ENCODE measurements at places on chromosomes 1 and 21. TPM values are rescaled to one million over a fixed set of nuclear protein-coding genes. Genes with fewer than 3 reads are reported as not detected.

Gene HHAT
- total RNA-seq, result 0.46 TPM

- peak; percentile 37 for DNase-seq
Measured at GRCh38 chr1:86546787-86547221, at the start of gene CLCA4. Gene CLCA4 (plus strand): TSS chr1:86547078. CDS start chr1:86547120, 42 bp downstream.

DNA sequence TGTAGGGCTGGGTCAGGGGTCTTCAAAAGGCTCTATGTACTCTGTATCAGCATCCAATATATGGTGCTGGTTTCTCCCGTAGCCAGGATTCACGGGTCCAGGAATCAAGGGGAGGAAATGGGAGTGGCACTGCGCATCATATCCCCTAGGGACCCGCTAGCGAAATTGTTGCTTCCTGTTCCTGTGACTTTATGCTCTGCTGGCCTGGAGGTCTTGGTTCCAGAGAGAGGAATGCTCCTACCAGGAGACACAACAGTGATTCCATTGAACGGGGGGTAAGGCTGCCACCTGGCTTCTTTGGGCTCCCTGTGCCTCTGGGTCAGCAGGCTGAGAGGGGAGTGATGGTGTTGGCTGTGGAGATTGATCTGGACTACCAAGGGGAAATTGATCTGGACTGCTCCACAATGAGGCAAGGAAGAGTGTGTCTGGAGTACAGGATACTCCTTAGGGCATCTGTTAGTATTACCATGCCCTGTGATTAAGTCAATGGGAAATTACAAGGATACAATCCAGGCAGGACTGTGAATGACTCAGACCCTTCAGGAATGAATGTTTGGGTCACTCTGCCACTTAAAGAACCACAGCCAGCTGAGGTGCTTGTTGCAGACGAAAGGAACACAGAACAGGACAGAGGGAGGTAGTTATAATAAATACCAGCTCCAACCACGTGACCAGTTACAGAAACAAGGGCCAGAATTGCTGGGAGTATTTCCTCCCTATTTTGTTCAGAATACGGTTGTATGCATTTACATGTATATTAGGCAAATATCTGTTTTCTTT lies 10.2 kb downstream of the SPSB1 start:
- peak; percentile 66 for DNase-seq

DNA sequence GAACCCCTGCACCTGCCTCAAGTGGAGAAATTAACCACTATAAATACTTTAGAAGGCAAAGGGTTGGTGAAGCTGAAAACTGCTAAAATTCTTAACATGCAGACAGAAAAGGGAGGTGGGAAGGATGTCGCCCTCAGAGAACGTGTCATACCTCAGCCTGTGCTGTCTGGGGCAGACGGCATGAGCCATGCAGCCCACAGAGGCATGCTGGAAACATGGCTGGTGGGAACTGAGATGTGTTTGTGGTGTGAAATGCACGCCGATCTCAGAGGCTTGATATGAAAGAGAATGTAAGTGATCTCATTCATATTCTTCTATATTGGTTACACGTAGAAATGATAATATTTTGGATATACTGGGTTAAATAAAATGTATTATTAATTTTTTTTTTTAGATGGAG lies 16.3 kb downstream of the AGPAT3 start:
- DNase-seq, result no peak

GRCh38 chr21:42782723-42783242 lies 96.6 kb downstream of the WDR4 start:
- no peak for DNase-seq

GRCh38 chr1:226977643-226978431 lies 37.7 kb downstream of the COQ8A start:
- no peak for DNase-seq

DNA sequence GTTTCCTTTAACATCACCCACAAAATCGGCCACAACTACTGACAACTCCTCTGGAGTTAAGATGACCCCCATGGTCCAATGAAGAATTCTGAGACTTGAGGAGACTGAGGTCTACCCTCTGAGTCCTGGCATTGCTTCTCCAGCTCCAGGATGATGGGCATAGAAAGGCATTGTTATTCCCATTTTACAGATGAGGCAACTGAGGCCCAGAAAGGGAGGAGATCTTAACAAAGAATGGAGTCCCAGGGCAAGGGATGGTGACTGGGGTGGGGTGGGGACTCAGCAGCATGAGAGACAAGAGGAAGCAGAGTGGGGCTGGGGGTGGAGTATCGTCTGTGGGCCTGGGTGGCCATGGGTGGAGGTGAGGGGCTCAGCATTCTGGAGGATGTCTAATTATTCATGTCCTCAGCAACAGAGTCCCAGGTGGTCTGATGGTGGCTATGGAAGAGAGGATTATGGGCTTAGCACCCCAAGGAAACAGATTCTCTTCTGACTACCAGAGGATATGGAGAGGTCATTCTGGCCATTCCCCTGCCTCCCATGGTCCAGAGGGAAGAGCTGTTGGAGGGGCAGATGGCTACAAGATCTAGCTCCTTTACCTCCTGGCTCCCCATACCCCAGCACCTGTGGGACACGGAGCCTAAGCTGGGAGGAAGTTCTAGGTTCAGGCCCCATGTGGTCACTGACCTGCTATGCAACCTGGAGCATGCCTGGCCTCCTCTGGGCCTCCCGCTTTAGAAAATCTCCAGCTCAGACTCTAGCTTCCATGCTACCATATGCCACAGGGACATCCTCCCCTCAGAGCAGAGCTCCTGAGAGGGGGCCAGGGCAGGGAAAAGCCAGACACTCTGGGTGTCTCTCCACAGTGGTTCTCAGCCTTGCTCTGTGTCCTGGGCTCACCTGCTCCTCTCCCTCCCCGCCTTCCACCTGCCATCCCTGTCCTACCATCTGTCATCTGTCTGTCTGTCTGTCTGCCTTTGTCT lies 37.4 kb upstream of the DMBX1 start:
- no peak for DNase-seq

DNA sequence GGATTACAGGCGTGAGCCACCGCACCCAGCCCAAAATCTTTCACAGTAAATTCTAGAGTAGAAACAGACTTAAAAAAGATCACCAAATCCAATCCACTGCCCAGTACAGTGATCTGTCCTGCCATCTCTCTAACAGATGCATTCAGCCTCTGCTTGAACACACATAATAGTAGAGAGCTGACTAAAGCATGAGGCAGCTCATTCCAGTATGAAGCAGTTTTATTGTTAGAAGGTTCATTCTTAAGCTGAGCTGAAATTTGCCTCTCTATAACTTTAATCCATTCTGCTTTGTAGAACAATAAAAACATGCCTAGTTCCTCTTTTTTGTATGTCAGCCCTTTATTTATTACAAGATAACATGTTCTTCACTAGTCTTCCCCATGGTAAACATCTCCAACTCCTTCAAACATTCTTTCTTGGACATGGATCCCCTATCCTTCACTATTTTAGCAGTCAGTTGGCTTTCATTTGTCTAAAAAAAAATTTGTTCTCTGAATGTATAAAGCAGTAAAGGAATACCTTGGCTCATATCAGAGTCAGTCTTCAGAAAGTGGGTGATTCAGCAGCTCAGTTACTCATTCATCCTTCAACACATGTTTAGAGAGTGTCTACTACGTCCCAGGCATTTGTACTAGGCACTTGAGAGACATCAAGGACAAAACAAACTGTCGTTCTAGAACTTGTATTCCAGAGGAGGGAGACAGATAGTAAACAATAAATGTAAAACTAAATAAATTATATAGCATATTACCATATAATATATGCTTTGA lies 10.7 kb upstream of the PTBP2 start:
- DNase-seq, result no peak

Gene VCAM1
- total RNA-seq, result not detected

Gene HES3
- total RNA-seq, result not detected

GRCh38 chr1:44553771-44554170 lies 120.5 kb downstream of the TMEM53 start:
- peak; percentile 29 for DNase-seq

Gene CHRM3
- 8.8 TPM for total RNA-seq

DNA sequence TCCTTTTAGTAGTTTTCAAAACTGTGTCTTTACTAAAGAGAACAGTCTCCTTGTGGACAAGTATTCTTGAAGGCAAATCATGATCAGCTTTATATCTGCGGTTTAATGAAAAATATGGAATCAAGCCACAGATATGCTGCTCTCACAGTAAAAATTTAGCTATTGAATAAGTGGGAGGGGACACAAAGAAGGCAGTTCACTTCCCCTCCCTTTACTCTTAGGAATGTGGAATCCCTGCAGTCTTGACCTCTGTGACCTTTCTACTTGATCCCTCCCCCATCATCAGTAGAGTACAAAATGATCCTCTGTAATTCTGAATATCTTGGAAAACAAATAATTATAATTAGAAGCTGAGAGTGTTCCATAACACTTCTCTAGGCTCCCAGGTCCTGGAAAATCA lies 136.7 kb upstream of the HOOK1 start:
- DNase-seq, result no peak

Gene GPR37L1
- 0.69 TPM for total RNA-seq

- DNase-seq, result no peak
Measured at GRCh38 chr1:13813398-13814012, 113.5 kb downstream of the PRDM2 start.

Gene USH2A
- not detected for total RNA-seq

GRCh38 chr1:168917796-168918195 lies 188.7 kb upstream of the ATP1B1 start:
- no peak for DNase-seq

DNA sequence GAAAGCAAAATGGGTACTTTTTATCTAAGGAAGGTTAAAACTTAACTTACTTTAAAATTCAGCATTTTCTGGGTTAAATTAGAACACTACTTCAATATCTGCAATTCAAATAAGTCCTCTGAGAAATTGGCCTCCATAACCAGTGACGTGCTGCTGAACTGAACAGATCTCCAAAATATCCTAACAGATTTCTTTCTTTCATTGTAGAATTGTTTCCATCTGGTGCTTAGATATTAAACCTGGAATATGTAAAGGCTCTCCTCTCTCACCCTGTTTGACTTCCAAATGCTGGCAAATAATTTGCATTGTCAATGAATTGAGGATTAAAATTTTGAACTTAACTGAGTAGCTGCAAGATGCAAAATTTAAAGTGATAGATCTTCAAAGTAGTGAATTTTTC lies 316.9 kb upstream of the CXADR start:
- DNase-seq, result no peak

DNA sequence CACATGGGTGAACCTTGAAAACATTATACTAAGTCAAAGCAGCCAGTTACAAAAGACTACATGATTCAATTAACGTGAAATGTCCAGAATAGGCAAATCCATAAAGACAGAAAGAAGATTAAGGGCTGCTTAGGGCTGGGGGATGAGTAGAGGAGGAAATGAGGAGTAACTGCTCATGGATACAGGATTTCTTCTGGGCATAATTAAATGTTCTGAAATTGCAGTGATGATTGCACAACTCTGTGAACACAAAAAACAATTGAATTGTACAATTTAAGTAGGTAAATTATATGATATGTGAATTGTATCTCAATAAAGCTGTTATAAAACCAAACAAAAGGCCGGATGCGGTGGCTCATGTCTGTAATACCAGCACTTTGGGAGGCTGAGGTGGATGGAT lies 52.2 kb downstream of the RERE start:
- DNase-seq, result no peak

- no peak for DNase-seq
Measured at GRCh38 chr1:219582865-219583264, 30.0 kb downstream of the ZC3H11B start.

GRCh38 chr21:35066824-35067223 lies 17.7 kb upstream of the RUNX1 start:
- DNase-seq, result no peak

Gene TFF1
- 4.6 TPM for total RNA-seq

DNA sequence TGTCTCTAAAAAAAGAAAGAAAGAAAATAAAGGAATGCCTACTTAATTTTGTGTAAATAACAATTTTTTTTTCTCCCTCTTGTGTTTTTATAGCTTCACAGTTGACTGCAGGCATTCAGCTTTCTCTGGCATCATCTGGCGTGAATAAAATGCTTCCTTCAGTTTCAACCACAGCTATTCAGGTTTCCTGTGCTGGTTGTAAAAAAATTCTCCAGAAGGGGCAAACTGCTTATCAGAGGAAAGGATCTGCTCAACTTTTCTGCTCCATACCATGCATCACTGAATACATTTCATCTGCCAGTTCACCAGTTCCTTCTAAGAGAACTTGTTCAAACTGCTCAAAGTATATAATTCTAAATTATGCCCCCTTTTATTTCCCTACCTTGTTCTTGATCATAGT lies 18.0 kb downstream of the ZMYM1 start:
- DNase-seq, result no peak

Gene KLHDC9
- total RNA-seq, result 3.8 TPM

Gene SYCP1
- not detected for total RNA-seq

Gene MRPL24
- 115 TPM for total RNA-seq

GRCh38 chr1:43531107-43531905 lies 623 bp downstream of the PTPRF start:
- DNase-seq, result no peak

GRCh38 chr1:40620586-40621210 lies 44.8 kb downstream of the RIMS3 start:
- DNase-seq, result no peak

Gene LCE1C
- not detected for total RNA-seq

DNA sequence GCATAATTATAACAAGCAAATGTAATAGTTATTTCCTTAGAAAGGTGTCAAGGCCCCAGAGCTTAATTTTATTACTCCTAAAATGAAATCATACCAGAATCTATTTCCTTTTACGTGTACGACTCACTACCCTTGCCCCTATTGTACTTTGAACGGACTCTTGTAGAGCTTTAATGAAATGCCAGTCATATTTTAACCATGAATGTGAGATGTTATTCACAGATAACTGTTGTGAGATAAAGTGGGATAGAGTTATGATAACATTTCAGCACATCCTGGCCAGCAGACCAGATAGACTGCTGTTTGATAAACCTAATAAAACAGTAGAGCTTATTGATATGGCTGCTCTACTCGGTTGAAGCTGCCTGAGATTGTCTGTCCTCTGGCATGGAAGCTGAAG lies 500.8 kb upstream of the PBX1 start:
- peak; percentile 11 for DNase-seq

GRCh38 chr1:29836651-29837646 lies 600.6 kb downstream of the PTPRU start:
- no peak for DNase-seq

- no peak for DNase-seq
Measured at GRCh38 chr1:235851939-235852338, 14.8 kb downstream of the LYST start.

DNA sequence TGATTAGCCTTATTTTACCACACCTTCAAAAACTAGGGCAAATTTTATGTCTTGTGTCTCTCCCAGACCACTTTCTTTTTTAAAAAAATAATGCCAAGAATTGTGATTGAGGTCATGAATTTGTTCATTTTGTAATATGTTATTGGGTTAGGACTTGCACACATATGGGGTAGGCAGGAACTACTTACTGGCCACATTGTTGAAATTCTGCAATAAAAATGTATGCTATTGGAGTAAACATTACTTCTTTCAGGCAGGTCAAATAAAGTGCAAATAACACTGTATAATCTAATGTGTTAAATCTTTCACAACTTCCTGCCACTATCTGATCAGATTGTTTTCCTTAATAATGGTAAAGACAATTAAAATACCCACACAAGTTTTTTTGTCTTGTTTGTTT lies 166.6 kb upstream of the COL11A1 start:
- no peak for DNase-seq

- no peak for DNase-seq
Measured at GRCh38 chr1:245054105-245054504, 100.7 kb upstream of the KIF26B start.

Measured in HT-29 (cell line).